ENCODE measurements at places on chromosomes 2 and 18. TPM values are rescaled to one million over a fixed set of nuclear protein-coding genes. Genes with fewer than 3 reads are reported as not detected.

ZC3H6 gene
- 38.5 TPM for total RNA-seq

DCAF17 gene
- 25.1 TPM for total RNA-seq

TRPM8 gene
- total RNA-seq, result not detected

OBSL1 gene
- total RNA-seq, result 33.2 TPM

GRCh38 chr2:25230198-25230947, 62.0 kb upstream of the POMC start:
- no peak overlapping the region for H3K27ac ChIP-seq
- no peak for DNase-seq
- H3K27me3 ChIP-seq, result no peaks in the 10 kb centered on the region
- no peak overlapping the region for H3K4me3 ChIP-seq
- H3K4me1 ChIP-seq, result peaks cover 14% of the 10 kb centered on the region
- peaks cover 39% of the 10 kb centered on the region for H3K36me3 ChIP-seq

DNA sequence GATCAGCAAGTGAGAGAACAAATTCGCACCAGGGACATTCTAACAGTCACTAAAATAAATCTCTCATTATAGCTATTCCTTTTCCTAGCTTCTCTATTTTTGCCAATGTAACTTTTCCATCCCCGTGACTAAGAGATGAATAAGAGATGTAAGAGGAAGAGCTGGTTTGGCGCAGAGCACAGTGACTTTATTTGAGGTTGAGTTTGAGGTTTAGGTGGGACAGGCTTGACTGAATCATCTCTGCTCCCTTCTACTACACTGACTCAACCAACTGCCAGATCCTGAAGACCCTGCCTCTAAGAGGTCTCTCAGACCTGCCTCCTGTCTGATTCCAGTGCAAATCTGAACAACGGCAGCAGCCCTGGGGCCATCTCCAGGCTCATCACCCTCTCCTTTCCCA, 28.0 kb downstream of the RFX8 start:
- no peaks in the 10 kb centered on the region for H3K27me3 ChIP-seq
- H3K4me3 ChIP-seq, result no peak overlapping the region
- no peak for DNase-seq
- no peaks in the 10 kb centered on the region for H3K36me3 ChIP-seq

- H3K4me3 ChIP-seq, result no peak overlapping the region
- H3K27ac ChIP-seq, result no peak overlapping the region
- DNase-seq, result no peak
- peaks cover 5% of the 10 kb centered on the region for H3K4me1 ChIP-seq
Measured at GRCh38 chr2:46362667-46363012, 65.4 kb downstream of the EPAS1 start.

DNA sequence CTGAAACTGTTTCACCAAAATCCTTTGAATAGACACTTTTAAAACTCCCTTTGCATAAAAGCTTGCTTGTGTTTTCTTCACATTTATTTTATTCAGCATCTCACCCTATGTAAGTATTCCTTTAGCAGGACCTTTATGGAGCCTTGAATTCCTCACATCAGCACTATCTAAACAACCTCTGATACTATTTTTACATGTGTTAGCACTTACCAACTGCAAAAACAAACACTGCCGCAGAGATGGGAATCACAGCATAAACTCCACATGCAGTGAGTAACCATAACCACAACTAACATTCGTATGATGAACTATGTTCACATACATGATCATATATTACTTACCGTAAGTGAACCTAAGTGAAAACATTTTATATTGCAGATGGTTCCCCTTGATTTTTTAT, 15.4 kb downstream of the FBXO15 start:
- no peaks in the 10 kb centered on the region for H3K36me3 ChIP-seq
- no peaks in the 10 kb centered on the region for H3K27me3 ChIP-seq
- H3K4me3 ChIP-seq, result no peak overlapping the region
- no peaks in the 10 kb centered on the region for H3K4me1 ChIP-seq
- DNase-seq, result no peak
- H3K27ac ChIP-seq, result no peak overlapping the region

GRCh38 chr18:23131693-23132319, 3.5 kb upstream of the CABLES1 start:
- no peak for DNase-seq
- no peak overlapping the region for H3K4me3 ChIP-seq
- no peak overlapping the region for H3K27ac ChIP-seq
- peaks cover 31% of the 10 kb centered on the region for H3K4me1 ChIP-seq
- H3K36me3 ChIP-seq, result no peaks in the 10 kb centered on the region

DNA sequence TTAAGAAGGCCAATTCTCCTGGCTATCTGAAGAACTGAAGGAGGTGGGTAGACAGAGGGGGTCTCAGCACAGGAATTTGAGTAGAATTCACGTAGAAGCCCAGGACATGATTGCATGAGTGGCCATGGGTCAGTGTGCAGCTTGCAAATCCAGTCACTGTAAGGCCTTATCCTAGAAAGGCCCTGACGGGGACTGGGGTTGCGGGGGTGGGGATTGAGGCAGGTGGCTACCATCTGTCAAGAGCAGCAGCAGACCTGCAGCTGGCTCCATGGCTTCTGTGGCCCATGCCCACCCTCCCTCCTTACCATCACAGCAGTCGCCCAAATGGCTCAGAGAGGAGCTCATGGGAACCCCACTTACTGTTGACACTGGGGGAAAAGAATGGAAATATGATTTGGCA, 34.6 kb upstream of the SLC14A1 start:
- no peak overlapping the region for H3K27ac ChIP-seq
- no peaks in the 10 kb centered on the region for H3K4me1 ChIP-seq
- H3K4me3 ChIP-seq, result no peak overlapping the region
- H3K27me3 ChIP-seq, result no peaks in the 10 kb centered on the region
- DNase-seq, result no peak
- H3K36me3 ChIP-seq, result no peaks in the 10 kb centered on the region

DNA sequence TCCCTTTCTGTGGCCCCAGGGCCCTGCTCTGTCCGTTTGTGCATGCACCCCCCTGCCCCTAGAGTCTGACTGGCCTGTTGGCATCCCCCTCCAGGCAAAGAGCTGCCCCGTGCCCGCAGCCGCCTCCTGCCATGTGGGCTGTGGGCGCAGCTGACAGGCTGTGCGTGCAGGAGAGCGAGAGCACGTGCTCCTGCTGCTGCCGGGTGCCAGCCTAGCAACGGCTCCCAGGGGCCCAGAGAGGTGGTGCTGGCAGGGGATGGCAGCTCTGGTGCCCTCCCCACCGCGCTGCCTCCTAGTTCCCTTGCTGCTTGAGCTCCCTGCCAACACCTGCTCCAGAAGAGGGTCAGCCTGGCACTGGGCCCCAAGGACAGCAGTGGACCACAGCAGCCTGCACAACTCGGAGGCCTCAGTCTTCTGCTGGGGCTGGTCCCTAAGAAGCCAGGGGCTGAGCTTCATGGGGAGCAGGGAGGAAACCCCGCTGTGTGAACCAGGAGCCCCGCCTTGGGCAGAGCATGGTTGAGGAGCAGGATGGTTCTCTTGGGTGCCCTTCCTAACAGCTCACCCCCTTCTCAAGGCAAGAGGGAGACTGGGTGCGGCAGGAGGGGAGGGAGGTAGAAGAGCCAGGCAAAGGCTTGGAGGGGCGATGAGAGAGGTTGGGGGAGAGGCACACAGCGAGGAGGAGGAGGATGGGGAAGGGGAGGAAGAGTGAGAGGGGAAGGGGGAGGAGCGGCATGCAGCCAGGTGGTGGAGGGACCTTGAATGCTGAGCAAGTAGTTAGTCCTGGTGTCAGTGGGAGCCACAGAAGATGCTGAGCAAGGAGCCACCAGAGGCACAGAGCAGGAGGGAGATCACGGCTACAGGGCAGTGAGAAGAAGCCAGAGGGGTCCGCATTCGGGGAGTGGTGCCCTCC, 23.8 kb upstream of the PTMA start:
- peaks cover 28% of the 10 kb centered on the region for H3K4me1 ChIP-seq
- no peak overlapping the region for H3K27ac ChIP-seq
- H3K36me3 ChIP-seq, result no peaks in the 10 kb centered on the region
- DNase-seq, result no peak

DNA sequence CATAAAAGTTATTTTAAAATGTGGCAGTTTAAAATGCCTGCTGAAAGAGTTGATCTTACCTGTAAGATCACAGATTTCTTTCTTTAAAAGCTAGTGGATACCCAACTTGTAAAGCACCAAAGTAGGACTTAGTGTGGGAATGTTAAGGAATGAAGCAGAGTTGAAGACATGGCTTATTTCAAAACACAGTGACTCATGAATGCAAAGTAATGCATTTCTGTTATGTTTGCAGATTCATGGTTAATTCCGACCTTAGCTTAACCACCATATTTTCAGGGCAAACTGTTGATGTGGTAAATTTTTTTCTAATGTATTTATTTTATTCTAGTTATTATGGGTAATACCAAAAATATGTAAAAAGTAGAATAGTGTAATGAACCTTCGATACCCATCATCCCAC, 206.8 kb upstream of the FOSL2 start:
- no peak overlapping the region for H3K4me3 ChIP-seq
- peak overlapping the region; percentile 7 for H3K27ac ChIP-seq
- H3K27me3 ChIP-seq, result no peaks in the 10 kb centered on the region
- no peak for DNase-seq

GRCh38 chr2:164793529-164793928, 48.1 kb downstream of the COBLL1 start:
- DNase-seq, result no peak
- no peak overlapping the region for H3K4me3 ChIP-seq
- H3K4me1 ChIP-seq, result peaks cover 35% of the 10 kb centered on the region

DNA sequence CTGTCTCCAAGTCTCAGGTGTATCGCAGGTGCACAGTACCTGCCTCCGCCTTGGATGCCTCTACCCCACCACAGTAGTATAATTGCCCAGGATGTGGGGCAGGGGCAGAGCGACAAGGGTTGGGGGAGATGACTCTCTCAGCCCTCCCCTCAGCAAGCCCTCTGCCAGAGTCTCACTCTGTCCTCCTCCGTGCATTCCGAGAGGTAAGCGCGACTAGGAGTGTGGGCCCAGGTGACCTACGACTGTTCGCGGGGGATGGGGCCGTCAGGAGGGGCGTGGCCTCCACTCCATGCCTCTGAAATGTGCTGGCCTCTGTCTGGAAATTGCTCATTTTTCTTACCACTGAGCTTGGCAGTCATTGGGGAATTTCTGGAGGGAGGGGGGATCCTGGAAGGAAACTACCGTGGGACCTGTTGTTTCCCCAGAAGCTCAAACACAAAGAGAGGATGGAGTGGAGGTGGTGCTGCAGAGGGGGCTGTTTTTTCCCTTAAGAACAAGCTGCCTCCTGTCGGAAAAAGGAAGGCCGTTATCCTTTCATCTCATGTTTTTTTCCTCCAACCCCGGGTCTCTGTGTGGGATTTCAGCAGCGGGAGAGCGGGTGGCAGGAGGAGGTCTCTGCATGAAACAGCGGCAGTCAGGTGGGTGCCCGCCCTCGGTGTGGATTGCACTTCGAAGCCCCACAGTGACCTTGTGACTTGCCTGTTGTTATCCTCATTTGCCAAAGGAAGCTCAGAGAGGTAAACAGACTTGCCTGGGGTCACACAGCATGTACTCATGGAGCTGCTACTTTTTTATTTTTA, 13.0 kb upstream of the RALB start:
- H3K4me3 ChIP-seq, result no peak overlapping the region
- no peaks in the 10 kb centered on the region for H3K27me3 ChIP-seq
- no peak overlapping the region for H3K27ac ChIP-seq
- H3K36me3 ChIP-seq, result no peaks in the 10 kb centered on the region

DNA sequence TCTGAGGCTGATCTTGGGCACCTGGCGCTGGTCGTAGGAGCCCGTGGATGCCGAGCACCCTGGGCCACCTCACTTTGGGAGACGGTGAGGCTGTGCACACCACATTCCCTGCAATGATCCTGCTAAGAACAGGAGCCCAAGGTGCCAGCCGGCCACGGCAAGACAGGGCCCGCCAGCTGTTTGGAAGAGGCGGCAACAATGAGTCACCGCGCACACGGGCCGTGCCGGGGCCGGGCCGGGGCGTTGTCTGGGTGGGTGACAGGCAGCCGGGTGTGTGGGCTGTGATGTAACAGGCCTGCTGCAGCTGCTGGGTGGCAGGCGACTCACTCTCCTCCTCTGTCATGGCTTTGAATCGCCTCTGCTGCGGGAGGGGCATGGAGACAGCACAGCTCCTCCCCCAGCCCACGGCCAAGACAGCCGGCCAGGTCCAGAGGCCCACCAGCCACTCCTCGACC, 49.7 kb upstream of the ODC1 start:
- no peak overlapping the region for H3K4me3 ChIP-seq
- H3K27ac ChIP-seq, result no peak overlapping the region
- peak; percentile 79 for DNase-seq
- peaks cover 31% of the 10 kb centered on the region for H3K4me1 ChIP-seq
- H3K27me3 ChIP-seq, result peaks cover 8% of the 10 kb centered on the region

Data from suprapubic skin (tissue), 4 donors.